Hematopoietic multipotent progenitor cell (in vitro differentiated cells): ENCODE measurements at places on chromosomes 13 and 19.

DNA sequence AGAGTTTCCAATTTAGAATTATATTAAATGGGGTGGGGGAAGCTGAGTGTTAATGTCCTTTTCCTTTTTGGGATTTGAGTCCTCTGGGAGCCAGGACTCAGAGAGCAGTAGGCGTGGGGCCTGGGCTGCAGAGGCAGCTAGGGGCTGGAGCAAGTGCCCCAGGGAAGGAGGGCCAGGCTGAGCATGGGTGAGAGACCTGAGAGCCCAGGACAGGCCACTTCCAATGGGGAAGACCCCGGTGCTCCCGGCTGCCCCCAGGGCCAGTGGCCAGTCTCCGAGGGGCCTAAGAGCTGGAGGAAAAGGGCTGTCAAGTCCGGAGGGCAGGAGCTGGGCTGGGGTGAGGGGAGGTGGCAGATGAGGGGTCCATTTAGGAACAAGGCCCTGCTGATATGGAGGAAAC, 371.5 kb downstream of the ZNF536 start:
- DNase-seq: no peak

GRCh38 chr19:46347572-46347883, 641 bp downstream of the PPP5C start:
- DNase-seq: no peak

- DNase-seq: no peak
Measured at GRCh38 chr19:50695251-50696093, 24.1 kb downstream of the SHANK1 start.

DNA sequence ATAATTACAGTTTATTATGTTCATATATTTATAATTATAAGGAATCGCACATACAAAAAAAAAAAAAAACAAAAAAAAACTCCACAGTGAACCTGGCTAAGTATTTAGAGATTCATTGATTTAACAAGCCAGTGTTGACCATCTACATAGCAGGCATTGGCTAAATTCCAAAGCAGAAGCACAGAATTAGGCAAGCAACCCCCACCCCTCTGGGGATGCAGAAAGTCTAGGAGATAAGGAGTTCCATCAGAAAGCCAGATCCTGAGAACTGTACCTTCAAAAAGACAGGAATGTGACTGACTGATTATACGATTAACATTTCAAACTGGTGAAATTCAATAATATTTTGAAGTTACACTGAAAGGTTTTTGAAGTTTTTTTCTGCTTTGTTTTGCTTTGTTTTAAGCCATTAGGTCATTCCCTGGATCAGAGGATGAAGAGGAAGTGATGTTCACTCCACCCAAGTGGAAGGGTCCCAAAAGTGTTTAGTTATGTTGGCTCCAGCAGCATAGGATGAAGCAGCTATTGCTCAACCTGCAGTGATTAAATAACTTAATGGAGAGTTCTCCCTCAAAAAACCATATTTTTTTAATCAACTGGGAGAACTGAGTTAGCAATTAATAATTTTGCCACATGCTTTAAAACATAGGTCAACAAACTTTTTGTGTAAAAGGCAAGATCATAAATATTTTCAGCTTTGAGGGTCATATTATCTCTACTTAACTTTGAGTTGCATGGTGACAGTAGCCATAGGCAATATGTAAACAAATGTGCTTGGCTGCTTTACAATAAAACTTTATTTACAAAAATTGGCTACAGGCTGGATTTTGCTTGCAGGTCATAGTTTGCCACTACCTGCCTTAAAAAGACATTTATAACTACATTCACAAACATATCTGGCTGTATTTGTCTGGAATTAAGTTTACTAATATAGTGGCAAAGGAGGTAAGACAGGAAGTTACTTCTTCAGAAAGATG, 49.6 kb downstream of the DOCK9 start:
- no peak for DNase-seq

DNA sequence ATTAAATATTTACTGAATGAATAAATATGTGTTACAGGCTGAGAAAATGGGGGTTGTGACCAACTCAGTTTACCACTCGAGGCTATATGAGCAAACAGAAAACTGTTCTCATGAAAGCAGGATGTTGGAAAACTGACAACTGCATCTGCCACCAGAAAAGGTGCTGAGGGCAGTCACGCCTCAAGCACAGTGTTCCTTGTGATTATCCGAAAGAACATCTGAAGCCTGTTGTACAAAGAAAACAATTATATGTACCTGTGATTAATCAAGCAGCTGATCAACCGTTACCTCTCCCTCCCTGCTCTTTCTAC, 6.2 kb upstream of the KLK13 start:
- DNase-seq: no peak

DNA sequence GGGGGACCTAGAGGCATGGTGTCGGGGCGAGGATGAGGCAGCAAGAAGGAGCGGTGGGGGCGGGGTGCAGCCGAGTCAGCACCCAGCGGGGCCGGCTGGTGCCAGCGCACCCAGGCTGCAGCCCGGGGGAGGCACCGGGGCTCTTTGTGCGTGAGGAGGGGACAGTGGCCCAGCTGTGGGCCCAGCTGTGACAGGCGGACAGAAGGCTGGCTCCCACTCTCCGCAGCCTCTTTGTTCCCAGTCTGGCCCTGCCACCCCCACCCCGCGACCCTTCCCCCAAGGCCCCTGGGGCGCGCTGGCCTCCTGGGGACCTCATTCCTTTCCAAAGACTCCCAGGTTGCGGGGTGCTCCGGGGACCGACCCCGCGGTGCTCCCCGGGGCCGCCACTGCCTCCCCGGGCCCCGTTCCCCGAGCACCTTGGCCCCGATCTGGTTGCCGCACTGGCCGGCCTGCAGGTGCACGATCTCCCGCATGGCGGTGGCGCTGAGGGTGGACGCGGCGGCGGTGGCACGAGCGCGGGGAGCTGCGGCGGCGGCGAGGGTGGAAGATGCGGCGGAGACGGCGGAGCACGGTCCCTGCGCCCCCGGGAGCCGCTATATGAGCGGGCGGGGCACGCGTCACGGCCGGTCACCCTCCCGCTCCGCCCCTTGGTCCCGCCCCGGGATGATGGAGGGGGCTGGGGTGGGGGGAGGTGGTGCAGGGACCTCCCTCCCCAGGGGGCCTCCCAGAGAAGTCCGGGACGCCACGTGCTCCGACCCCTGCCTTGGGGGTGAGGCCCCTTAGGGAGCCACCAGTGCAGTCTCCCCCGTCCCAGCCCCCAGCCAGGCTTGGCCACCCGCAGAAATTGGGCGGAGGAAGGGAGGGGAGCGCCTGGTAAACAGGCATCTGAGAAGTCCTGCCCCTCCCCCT, at the start of gene TUBB4A:
Gene TUBB4A, minus strand, starts transcription at position 570 of the 909 bp plus-strand sequence. Its CDS starts 97 bp downstream, at position 473.
- peak; percentile 47 for DNase-seq

DNA sequence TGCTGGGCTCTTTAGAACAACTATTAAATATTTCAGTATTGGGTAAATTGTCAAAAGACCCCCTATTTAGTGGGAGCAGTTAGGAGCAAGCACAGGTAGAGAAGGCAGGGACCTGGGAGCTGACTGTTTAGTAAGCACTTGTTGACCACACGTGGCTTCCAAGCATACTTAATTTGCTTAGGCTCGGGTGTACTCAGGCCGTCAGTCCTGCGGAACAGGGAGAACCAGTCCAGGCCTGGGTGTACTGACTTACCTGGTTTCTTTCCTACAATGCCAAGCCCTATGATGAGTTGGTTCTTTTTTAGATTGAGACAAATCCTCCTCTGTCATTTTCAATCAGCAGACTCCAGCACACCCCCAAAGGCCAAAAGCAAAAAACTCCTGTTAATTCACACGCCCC, 90.0 kb downstream of the WDFY2 start:
- no peak for DNase-seq

- DNase-seq: peak; percentile 85
Measured at GRCh38 chr13:20924758-20925394, 22.3 kb upstream of the XPO4 start.

GRCh38 chr13:74250738-74251190, 116.6 kb upstream of the KLF12 start:
- no peak for DNase-seq

- DNase-seq: no peak
Measured at GRCh38 chr19:28785971-28786370, 427.0 kb downstream of the UQCRFS1 start.

- no peak for DNase-seq
Measured at GRCh38 chr19:55158848-55159749, 1.6 kb upstream of the TNNI3 start.

GRCh38 chr13:63307228-63307627, 1891.6 kb upstream of the PCDH20 start:
- DNase-seq: no peak

GRCh38 chr19:55467236-55468053, 2.9 kb upstream of the C19orf85 start:
- DNase-seq: peak; percentile 50

- DNase-seq: no peak
Measured at GRCh38 chr19:28386066-28386465, 826.9 kb downstream of the UQCRFS1 start.

GRCh38 chr13:98450539-98451111, 126.3 kb downstream of the STK24 start:
- peak; percentile 14 for DNase-seq

- peak; percentile 31 for DNase-seq
Measured at GRCh38 chr13:80399340-80400163, 58.6 kb upstream of the SPRY2 start.

- DNase-seq: no peak
Measured at GRCh38 chr13:107200491-107200890, 632.6 kb upstream of the ARGLU1 start.

DNA sequence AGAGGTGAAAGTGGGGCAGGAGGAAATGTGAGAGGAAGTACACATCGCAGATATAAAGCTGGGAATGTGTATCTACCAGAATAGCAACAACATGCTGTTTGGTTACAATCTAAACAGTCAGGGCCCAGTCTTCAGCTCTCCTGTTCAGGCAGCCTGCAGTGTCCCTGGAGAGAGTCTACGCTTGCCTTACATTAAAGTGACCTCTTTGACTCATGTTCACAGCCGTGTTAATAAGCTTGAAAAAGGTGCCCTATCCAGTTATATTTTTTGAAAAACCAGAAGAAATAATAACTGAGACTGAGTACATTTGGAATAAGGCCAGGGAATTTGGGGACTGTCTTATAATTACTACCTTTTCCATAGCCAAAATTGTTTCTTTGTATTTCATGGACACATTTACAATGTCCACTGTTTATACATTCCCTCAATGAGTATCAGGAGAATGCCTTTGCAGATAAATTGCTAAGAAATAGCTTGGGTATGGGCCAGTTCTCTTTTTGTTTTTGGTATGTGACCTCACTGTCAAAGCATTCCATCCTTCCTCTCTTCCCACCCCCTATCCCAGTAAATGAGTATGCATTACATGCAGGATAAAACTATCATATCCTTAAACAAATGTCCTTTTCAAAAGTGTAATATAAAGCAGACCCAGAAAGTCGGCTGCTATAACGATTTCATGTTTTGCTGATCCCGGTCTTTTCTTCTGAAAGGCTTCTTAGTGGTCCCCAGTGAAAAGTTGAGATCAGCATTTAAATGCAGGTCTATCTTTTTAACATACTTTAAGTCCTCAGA, 82.6 kb downstream of the PCDH9 start:
- DNase-seq: no peak

GRCh38 chr13:35496761-35497386, 20.4 kb upstream of the MAB21L1 start:
- no peak for DNase-seq

- no peak for DNase-seq
Measured at GRCh38 chr13:113083402-113084061, 22.1 kb upstream of the F7 start.

- no peak for DNase-seq
Measured at GRCh38 chr13:49521224-49521623, 25.5 kb downstream of the PHF11 start.

- no peak for DNase-seq
Measured at GRCh38 chr13:32663660-32664059, 77.4 kb downstream of the PDS5B start.

DNA sequence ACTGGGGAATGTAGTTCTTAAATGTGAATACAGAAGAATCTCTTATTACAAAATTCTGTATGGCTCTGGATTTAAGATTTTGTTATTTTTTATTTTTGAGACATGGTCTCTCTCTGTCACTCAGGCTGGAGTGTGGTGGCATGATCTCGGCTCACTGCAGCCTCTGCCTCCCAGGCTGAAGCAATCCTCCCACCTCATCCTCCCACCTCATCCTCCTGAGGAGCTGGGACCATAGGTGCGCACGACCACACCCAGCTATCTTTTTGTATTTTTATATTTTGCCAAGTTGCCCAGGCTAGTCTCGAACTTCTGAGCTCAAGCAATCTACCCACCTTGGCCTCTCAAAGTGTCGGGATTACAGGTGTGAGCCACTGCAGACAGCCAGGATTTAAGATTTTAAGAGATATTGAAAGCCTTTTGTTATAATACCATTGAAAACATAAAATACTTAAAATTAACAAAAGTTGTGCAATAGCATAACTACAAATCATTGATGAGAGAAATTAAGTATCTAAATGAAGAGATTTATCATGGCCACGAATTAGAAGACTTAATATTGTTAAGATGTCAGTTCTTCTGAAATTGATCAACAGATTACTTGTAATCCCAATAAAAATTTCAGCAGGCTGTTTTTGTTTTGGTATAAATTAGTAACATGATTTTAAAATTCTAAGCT, 13.4 kb downstream of the CYP2A6 start:
- DNase-seq: no peak

GRCh38 chr13:52845766-52846566, 2.5 kb downstream of the PCDH8 start:
- DNase-seq: peak; percentile 69

DNA sequence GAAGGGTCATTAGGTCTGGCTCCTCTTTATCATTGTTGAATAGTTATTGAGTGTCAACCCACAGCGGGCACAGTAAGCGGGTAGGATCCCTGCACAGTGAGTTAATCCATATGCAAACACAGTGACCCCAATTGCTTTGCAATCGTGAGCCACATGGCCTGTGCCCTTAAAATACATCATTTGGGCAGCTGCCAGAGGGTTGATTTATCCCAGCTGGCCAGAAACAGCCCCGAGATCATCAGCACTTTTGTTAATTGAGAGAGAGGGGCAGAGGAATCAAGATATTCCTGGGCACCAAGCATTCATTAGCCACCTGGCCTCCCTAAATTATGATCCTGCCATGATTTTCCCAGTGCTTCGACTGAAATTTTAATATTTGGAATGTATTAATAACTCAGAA, 9.8 kb upstream of the CNMD start:
- no peak for DNase-seq

GRCh38 chr19:17950310-17951156, 16.4 kb upstream of the KCNN1 start:
- no peak for DNase-seq

GRCh38 chr19:1938071-1938470, 2.9 kb upstream of the CSNK1G2 start:
- DNase-seq: no peak

- no peak for DNase-seq
Measured at GRCh38 chr19:41409288-41409687, 11.7 kb downstream of the BCKDHA start.

GRCh38 chr19:11540645-11541044, 2.0 kb downstream of the CNN1 start:
- no peak for DNase-seq

DNA sequence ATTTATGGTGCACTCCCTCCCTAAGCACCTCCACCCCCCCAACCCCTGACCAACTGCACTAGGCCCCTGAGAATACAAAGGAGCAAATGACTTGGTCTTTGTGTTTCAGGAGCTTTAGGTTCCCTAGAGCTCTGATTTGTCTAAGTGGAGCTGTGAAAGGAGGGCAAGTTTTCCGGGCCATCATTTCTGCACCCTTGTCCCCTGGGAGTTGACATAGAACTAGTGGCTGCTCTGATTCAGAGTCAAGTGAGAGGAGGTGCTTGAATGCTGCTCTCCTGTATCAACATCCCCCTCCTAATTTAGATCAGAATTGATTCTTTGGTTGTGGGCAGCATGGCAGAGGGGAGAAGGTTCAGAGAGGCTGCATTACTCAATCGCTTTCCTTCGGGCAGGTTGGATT, 391.6 kb downstream of the KCNRG start:
- DNase-seq: no peak

GRCh38 chr19:18765224-18765623, 25.9 kb downstream of the COMP start:
- DNase-seq: no peak
